ENCODE measurements at places on chromosomes 4 and X.

- no peak for DNase-seq
Measured at GRCh38 chr4:186307497-186307896, 41.5 kb downstream of the F11 start.

DNA sequence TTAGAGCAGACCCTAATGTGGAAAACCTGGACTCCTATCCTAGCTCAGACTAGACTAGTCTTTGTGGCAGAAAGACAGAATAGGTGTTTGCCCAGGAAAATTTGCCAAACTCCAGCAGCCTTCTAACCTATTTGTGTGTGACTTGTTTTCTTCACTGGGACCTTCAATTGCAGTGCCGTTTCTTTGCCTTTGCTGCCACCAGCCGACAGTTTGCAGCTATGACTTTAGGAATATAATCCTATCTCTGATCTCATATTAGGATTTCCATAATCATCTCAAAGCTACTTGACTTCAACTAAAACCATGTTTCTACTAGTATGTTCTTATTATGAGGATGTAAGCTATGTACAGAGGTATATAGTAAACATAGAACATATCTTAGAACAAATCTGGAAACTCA, 60.2 kb upstream of the PGAM4 start:
- no peak for DNase-seq

GRCh38 chr4:5477613-5478012, 230.7 kb downstream of the EVC2 start:
- no peak for DNase-seq

DNA sequence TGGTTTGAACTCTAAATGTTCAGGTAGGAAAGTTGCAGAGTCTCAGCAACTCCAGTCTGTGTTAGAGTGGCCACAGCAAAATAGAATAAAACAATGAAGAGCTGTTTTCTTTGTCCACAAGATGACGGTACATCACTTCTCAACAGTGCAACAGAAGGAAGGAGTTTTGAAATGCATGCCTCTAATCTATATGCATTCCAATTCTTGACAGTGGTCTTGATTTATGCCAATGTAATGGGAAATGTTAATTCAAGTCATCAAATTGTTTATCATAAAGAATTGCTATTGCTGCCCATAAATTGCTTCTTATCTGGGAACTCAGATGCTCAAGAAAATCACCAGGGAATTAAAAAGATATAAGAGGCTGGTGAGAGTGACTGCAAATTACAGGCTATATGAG, 195.5 kb upstream of the PRPS2 start:
- DNase-seq, result no peak

GRCh38 chr4:147351083-147351787, 129.7 kb upstream of the EDNRA start:
- no peak for DNase-seq

GRCh38 chr4:105305019-105305836, 158.6 kb downstream of the TET2 start:
- DNase-seq, result no peak

- no peak for DNase-seq
Measured at GRCh38 chr4:166064721-166065120, 191.7 kb downstream of the TLL1 start.
